ENCODE measurements at places on chromosomes 6 and 20.

GRCh38 chr6:159871906-159872305, 18.9 kb upstream of the MAS1 start:
- DNase-seq = no peak

DNA sequence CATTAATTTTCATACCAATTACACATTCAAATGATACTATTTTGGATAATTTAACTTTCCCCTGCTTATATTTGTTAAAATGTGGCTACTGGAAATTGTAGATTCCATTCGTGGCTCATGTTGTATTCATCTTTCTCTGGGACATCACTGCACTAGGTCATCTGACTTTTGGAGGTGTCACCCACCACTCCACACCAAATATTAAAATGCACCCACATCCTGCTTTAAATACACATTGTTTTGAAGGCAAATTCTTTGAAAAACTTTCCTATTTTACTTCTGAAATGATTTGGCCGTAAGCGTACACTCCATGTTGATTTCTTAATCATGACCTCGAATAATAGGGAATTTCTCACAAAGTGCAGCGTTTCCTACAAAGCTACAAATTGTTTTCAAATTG, 8.7 kb upstream of the RBM38 start:
- DNase-seq = no peak

DNA sequence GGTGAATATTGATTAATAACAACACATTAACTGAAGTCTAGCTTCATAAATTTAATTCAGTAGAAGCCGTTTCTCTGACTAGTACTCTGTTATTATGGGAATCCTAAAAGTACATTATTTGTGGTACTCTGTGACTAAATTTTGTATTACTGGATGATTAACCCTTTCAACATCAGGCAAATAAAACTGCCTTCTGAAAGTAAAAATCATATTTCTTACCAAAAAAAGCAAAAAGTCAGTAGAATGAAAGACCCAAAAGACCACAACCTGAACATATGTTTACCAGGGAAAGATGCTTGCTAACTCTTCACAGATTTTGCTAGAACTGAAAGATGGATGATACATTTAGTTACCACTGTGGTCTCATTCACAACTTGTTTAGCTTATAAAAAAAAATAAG, 73.2 kb downstream of the AHI1 start:
- DNase-seq = no peak

- no peak for DNase-seq
Observed at GRCh38 chr6:115592025-115592424, 468.7 kb downstream of the FRK start.

DNA sequence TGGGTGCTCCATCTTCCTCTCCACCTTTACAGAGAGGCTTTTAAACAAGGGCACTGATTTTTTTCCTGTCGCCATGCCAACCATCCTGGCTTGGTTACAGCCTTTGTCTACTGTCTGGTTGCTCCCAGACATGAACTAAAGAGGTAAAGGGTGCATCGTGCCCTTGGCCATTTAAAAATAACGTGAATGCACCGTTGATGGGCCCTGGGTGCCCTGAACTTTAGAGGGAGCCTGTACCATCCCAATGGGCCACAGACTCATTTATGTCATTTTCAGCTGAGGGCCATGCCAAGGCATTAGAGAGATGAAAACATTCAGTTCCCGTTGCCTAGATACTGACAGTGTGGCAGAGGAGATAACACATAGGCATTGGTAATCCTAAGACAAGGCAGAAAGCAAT, 23.3 kb downstream of the TMC2 start:
- DNase-seq = no peak

DNA sequence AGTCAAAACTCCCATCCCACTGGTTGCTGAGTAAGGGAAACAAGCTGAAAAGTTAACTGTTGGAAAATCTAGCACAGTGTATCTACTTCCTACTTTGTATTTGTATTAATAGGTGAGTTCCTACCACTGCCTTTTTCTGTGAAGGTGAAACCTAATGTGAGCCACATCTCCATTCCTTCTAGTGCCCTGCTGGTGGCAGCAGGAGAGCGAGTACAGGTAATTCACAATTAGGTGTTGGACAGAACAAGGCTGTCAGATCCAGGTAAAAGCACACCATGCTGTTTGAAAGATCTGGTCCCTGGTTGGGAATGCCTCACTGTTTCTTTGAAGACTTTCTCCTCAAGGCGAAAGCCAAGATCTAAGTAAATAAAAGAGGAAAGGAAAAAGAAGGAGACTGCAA, 528.4 kb downstream of the PKHD1 start:
- DNase-seq = no peak

GRCh38 chr20:19709635-19710335, 48.3 kb upstream of the RIN2 start:
- DNase-seq = no peak

GRCh38 chr6:107116328-107116892, 1.1 kb upstream of the BEND3 start:
- DNase-seq = no peak

- DNase-seq = no peak
Observed at GRCh38 chr6:31624070-31624469, 3.6 kb downstream of the PRRC2A start.

DNA sequence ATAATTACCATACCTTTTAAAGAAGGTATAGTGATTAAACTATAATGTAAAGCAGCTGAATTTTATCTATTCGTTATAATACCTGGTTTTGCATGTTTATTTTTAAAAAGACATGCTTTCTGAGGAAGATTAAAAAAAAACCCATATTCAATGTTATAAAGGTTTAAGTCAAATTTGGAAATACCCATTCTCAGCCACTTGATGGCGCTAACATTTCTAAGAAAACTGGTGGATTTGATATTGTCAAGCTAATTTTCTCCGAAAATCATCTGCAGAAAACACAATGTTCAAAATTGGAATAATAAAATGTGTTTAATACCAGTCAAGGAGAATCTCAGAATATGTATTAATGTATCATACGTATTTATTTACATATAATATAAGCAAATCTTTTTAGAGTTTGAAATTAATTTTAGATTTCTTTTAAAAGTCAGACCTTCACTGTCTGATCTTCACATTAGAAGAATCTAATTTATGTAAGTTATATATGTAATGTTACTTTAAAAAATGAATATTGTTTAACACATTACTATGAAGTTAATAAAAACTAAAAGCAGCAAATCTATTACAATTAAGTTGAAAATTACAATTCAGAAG, 35.0 kb downstream of the SHPRH start:
- DNase-seq = no peak

DNA sequence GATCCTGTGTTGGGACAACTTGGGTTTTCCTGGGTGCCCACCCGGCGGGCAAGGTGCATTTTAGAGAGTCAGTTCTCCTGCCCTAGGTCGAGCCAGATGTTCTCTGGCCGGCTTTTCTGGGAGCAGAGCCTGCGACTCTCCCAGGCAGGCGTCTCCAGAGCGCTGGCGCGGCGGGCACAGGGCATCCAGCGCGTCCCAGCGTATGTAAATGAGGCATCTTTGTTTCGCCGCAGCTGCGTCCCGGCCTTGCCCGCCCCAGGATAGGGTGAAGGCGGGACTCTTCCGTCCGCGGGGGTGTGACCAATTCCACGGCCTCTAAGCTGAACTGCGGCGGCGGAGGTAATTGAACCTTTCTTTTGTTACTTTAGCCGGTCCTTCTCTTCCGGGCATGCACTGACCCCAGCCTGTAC, 9.1 kb downstream of the GRIK2 start:
- no peak for DNase-seq

GRCh38 chr6:74057326-74057725, 361.3 kb downstream of the CD109 start:
- DNase-seq = no peak

GRCh38 chr6:40627316-40627715, 40.2 kb upstream of the LRFN2 start:
- no peak for DNase-seq

DNA sequence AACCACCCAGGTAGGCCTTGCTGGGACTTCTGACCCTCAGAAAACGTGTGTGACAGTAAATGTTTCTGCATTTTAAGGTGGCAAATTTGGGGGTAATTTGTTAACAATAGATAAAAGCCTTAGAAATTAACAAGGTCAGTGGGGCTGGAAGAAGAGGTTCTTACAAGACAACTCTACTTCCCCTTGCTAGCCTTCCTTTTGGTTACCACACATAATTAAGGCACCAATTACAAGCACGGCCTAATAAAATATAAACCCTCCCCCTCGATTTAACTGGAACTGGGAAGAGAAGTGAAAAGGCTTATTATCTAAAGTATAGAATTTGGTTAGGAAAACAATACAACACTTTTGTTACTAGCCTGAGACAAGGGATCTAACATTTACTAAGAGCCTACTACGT, 38.8 kb downstream of the ELOVL5 start:
- DNase-seq = no peak

DNA sequence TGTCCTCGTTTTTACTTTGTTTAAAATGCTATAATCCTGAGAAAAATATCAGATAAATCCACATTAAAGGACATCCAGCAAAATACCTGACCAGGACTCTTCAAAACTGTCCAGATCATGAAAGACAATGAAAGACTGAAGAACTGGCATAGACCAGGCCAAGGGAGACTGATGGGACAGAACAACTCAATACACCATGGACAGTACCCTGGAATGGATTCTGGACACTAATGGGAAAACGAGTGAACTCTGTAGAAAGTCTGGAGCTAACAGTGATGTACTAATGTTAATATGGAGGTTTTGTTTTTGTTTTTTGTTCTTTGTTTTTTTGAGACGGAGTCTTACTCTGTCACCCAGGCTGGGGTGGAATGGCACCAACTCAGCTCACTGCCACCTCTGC, 461.4 kb downstream of the CD83 start:
- no peak for DNase-seq

DNA sequence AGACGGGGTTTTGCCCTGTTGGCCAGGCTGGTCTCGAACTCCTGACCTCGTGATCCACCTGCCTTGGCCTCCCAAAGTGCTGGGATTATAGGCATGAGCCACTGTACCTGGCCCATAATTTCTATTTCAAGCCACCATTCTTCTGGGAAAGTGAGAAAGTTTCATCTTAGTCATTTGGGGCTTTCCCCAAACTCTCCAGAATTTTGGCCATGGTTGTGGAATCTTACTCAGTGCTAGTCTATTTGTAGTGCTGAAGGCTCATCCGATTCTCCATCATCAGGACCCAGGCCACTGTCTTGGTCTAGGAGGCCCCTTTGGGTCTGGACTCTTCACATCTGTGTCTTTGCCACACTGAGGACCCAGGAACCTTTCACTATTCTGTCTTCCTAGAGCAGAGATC, 164.9 kb downstream of the EYA2 start:
- no peak for DNase-seq

DNA sequence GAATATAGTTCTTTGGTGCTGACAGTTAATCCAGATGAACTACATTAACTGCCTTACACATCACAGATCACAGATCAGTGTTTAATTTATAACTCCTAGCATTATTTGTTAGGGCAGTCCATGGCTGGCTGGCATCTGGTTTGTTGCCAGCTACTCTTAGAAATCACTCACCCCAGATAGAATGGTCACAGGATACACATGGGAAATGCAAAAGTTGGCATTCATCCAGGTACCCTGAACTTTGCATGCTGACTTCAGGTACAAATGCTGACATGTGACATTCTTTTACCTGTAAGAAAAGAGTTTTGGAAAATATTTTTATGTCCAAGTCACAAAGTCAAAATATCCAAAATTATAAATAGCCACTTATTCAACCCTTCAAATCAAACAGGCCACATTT, 20.2 kb downstream of the FBXL4 start:
- DNase-seq = no peak

DNA sequence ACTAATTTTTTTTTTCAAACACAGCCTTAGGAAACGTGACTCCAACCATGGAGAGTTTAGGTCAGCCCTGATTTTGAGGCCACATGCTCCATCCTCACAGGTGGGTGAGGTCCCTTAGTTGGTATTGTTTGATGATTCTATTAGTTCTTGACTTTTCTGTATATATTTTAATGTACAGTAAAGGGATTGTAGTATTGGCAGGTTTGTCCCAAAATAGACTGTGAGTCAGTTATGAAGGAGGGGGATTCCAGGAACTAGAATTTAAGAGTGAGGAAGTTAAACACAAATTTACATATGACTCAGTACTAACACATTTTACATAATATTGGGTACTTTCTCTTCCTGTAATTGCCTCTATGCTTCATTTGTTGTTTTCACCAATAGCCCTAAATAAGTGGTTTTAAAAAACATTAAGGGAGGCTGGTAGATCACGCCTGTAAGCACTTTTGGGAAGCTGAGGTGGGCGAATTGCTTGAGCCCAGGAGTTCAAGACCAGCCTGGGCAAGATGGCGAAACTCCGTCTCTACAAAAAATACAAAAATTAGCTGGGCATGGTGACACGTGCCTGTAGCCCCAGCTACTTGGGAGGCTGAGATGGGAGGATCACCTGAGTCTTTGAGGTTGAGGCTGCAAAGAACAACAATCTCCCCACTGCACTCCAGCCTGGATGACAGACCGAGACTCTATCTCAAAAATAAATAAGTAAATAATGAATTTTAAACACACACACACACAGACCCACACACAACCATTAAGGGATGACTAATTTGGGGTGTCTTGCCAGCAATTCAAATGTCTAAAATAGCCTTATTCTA, 81.8 kb downstream of the SGK1 start:
- DNase-seq = no peak

DNA sequence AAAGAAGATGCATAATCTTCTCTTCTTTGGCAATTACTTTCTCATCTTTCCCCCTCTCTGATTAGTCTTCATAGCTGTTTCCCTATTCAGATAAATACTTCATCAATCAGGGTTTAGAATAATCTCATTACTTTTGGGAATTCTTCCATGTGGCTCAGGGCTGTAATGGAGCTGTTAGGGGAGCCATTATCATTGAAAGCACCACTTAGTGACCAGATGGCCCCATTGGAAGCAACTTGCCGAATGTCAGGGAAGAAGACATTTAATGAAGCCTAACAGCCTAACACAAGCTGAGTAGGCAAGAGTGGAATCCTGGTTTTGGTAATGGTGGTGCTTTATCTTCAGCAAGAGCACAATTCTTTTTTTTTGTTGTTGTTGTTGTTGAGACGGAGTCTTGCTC, 45.0 kb downstream of the TIAM2 start:
- DNase-seq = no peak

DNA sequence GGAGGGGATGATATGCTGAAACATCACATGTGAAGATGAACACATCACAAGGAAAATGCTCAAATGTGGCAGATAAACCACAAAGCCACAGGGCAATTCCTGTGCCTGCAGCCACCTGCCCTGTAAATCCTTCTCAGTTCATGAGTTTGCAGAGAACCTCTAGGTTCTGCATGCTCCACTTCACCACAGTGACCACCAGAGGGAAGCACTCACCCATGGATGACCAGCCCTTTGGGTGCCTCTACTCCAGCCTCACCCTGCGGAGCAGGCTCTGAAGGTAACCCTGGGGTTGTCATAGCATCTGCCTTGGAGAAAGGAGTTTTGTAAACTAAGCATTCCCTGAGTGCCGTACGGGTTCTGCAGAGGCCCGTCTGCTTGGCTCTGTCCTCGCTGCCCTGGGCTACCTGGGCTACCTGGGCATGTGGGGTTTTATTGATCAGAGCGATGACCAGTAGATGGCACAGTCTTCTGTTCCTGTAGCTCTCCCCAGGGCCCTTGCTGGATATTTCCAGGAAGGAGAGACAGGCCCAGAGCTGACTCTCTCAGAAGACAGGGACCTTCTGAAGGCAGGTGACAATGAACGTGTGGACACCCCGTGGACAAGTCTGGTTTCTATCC, 31.7 kb upstream of the CST1 start:
- no peak for DNase-seq

Data from AG04449 (cell line).